ENCODE measurements at places on chromosomes 3 and 15.

- no peak for DNase-seq
Measured at GRCh38 chr3:59572106-59572505, 522.3 kb upstream of the CFAP20DC start.

GRCh38 chr3:67640023-67640660 lies 14.3 kb downstream of the SUCLG2 start:
- no peak for DNase-seq

- DNase-seq, result no peak
Measured at GRCh38 chr15:79724312-79724711, 172.5 kb downstream of the MTHFS start.

GRCh38 chr15:39209548-39210211 lies 371.2 kb upstream of the THBS1 start:
- no peak for DNase-seq

- no peak for DNase-seq
Measured at GRCh38 chr3:31968369-31968926, 12.6 kb downstream of the OSBPL10 start.

DNA sequence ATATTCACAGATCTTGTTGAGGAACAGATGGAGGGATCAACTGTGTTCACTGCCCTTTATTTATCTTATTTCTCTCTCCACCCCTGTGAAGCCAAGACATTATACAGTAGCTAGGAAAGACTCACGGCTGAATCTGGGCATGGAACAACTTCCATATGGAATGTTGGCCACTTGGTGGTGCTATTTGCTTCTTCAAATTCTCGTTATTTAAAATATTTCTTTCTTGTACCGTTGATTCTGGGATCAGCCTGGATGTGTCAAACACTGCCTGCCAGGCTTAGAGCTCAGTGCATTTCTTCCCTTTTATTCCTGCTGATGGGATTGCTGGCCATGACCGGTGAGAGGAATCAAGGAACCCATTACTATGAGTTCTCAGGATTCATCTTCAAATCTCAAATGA lies 17.5 kb upstream of the GASK1A start:
- peak; percentile 17 for DNase-seq

GRCh38 chr15:61011576-61012336 lies 217.3 kb downstream of the RORA start:
- DNase-seq, result no peak

GRCh38 chr3:57960174-57960505 lies 48.1 kb upstream of the FLNB start:
- DNase-seq, result no peak

GRCh38 chr3:124986192-124987143 lies 51.9 kb upstream of the MUC13 start:
- DNase-seq, result no peak

GRCh38 chr3:173945806-173946205 lies 548.3 kb downstream of the NLGN1 start:
- DNase-seq, result no peak

DNA sequence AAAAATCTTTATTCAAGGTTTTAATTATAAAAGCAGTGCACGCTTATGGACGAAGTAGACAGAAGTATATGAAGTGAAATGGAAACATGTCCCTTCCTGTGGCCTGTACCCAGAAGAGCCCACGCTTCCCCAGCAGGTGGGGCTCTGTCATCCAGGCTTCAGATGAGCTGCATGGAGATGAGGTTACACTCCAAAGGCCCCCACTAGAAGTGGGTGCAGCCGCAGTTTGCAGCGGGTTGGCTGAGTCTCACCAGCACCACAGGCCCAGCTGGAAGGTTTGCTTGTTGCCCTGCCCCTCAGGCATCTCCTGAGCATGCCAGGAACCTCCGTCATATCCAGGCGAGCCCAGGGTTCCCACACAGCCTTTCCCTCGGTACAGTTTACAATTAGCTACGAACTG lies 33.1 kb downstream of the PRR20G start:
- no peak for DNase-seq

GRCh38 chr3:173615661-173616060 lies 218.1 kb downstream of the NLGN1 start:
- no peak for DNase-seq
